Mesangial cell (primary cell): ENCODE measurements at places on chromosomes 1 and 21. TPM values are rescaled to one million over a fixed set of nuclear protein-coding genes. Genes with fewer than 3 reads are reported as not detected.

KRTAP20-1 gene
- total RNA-seq = not detected in 2 replicates

PSEN2 gene
- 13.1 and 13.7 TPM in 2 replicates for total RNA-seq

TMEM125 gene
- total RNA-seq = 0.33 and 2.8 TPM in 2 replicates

AIM2 gene
- total RNA-seq = not detected in 2 replicates

ALDH4A1 gene
- total RNA-seq = 24.6 and 26.0 TPM in 2 replicates

FAM131C gene
- total RNA-seq = 0.65 and 3.7 TPM in 2 replicates

MOV10 gene
- total RNA-seq = 54.8 and 101 TPM in 2 replicates

TTC39A gene
- 1.3 and 20.8 TPM in 2 replicates for total RNA-seq

RNF186 gene
- total RNA-seq = not detected in 2 replicates

LTN1 gene
- 9.0 and 10.4 TPM in 2 replicates for total RNA-seq

CYP4A22 gene
- total RNA-seq = not detected in 2 replicates

DENND1B gene
- total RNA-seq = 4.1 and 5.6 TPM in 2 replicates

MIXL1 gene
- 0.13 and 0.16 TPM in 2 replicates for total RNA-seq

GJA4 gene
- not detected in 2 replicates for total RNA-seq

TMEM269 gene
- total RNA-seq = 0.25 TPM in 1 of 2 replicates, not detected in the other

PTPN7 gene
- total RNA-seq = 0.16 TPM in 1 of 2 replicates, not detected in the other

CCDC185 gene
- under 0.01 TPM in 1 of 2 replicates, not detected in the other for total RNA-seq
